ENCODE measurements at places on chromosomes 1 and 21.
A peak's percentile ranks its signal among the peaks of the same experiment; 100 is the strongest.

GRCh38 chr1:31485166-31485565 lies 72.2 kb downstream of the SERINC2 start:
- DNase-seq: no peak

DNA sequence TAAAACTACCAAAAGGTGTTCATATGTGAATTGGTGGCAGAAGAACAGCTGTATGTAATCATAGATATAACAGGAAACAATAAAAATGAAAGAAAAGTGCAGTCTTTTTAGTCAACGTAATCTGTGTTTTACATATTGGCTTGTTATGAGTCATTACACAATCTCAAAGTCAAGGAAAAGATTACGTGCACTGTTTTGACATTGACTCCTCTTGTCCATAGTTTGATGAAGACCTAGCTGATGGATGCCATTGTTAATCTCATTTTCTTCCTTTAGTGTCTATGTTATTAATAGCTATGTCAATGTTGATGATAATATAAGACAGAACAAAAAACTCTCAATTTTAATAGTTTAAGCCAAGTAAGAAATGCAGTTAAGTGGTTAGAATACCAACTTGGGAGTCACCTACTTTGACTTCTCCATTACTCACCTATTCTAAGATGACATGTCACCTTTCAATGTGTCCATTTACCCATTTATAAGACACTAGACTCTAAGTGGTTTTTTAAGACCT lies 84.5 kb upstream of the SAMSN1 start:
- DNase-seq: no peak

DNA sequence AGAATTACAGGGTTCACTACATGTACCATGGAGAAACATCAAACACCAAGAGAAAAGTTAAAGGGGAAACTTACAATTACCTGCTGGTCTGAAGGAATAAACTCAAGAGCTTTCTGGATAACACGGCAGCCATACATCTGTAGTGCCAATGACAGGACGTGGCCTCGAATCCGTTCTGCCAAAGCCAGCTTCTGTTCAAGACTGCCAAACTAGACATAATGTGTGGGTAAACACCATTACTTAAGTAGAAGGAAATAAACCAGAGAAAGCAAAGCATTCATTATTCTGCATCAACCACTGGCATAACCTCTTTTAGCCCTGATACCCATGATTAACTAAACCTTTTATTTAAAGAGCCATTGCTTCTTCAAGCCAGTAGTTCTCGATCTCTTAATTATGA lies 41.5 kb upstream of the SDC3 start:
- no peak for DNase-seq

DNA sequence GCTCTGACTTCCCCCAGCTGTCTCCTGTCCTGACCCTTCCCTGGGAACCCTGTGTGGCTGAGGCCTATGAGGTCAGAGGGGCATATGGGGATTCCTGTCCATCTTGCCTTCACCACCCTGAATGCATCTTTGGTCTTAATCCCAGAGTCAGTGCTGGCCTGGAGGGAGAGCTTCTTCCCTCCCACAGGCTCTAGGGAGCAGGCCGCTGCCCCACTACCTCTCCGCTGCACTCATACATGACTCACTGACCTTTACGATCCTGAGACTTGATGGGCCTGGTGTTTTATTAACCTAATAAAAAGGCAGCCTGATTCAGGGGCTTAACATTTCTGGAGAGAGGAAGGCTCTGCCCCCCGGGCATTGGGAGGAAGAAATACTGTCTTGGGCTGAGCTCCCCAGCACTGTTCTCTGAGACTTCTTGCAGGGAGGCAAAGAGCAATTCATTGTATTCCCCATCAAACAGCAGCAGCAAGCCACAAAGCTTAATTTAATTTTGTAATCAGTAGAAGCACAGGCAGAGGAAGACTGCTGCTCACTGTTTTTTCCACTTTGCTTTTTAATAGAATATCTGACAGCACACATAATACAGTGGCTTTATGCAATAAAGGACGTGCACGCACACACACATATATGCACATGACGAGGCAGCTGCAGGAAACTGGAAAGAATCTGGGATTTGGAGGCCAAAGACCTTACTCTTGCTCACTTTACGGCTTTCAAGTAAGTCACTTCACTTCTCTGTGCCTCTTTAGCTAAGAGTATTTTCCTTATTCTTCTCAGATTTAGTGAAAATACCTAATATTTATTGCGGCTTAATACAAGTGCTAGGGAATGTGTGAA lies 89.2 kb upstream of the GRIK3 start:
- no peak for DNase-seq

DNA sequence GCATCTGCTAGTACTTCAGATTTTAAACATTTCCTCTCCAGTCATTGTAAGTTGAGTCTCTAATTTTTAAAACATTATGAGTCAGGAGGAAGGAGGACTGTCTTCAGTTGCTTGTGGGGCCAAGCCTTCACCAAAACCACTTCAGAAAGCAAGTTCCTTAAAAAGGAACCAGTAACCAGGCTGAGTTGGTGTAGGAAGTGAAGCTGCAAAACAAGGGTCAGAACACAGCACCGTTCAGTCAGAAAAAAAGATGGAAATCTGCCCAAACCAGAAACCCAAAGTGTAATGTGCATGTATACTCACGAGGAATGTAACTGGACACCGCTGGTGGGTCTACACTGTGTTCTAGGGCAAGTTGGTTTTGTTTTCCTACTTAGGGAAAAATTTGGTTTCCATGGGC lies 402.1 kb downstream of the SETD4 start:
- DNase-seq: no peak

- no peak for DNase-seq
Measured at GRCh38 chr21:38925478-38925877, 119.7 kb downstream of the ETS2 start.

GRCh38 chr1:228873709-228874108 lies 138.4 kb downstream of the RHOU start:
- no peak for DNase-seq

GRCh38 chr1:64536836-64537490 lies 67.0 kb downstream of the CACHD1 start:
- no peak for DNase-seq

DNA sequence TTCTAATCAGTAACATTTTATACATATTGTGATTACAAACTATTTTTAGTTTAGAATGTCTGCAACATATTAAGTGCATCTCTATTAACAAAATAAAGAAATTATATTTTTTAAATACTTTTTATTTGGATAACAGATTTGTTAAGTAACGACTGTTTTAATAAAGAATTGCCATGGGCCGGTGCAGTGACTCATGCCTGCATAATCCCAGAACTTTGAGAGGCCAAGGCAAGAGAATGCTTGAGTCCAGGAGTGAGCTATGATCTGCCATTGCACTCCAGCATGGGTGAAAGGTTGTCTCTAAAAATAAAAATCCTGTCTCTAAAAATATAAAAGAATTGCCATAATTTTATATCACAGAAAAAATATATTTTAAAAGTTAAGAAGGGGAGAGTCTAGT lies 4.1 kb downstream of the LRRIQ3 start:
- no peak for DNase-seq

- DNase-seq: no peak
Measured at GRCh38 chr1:91609551-91609950, 108.9 kb downstream of the CDC7 start.

GRCh38 chr1:6325482-6325881 lies 64.6 kb upstream of the GPR153 start:
- DNase-seq: no peak

DNA sequence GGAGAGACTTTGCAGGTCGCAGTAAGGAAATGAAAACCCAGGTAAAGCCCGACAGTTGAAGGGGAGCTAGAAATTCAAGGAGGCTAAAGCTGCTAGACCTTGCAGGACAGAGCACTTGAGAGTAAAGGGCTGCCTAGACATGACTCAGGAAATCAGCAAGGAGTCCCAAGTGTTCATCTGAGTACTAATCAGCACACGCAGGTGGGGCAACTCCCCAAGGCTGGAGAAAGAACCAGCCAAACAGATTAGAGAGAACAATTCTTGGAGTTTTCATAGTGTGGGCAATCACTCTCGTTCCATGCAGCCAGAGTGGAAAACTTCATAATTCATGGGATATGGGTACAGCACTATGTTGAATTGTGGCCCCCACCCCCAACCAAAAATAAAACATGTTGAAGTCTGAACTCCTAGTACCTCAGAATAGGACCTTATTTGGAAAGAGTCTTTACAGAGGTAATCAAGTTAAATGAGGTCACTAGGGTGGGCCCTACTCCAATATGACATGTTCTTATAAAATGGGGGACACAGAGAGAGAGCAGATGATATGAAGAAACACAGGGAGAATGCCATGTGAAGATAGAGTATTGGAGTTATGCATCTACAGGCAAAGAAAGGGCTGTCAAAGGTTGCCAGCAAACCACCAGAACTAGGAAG lies 28.0 kb downstream of the SYDE2 start:
- no peak for DNase-seq

GRCh38 chr1:32754317-32755097 lies 51.9 kb upstream of the SYNC start:
- no peak for DNase-seq

- no peak for DNase-seq
Measured at GRCh38 chr1:229905652-229906051, 161.4 kb upstream of the GALNT2 start.

- DNase-seq: no peak
Measured at GRCh38 chr1:29201595-29202051, 19.9 kb upstream of the SRSF4 start.

GRCh38 chr1:85992791-85993190 lies 163.8 kb downstream of the COL24A1 start:
- no peak for DNase-seq

DNA sequence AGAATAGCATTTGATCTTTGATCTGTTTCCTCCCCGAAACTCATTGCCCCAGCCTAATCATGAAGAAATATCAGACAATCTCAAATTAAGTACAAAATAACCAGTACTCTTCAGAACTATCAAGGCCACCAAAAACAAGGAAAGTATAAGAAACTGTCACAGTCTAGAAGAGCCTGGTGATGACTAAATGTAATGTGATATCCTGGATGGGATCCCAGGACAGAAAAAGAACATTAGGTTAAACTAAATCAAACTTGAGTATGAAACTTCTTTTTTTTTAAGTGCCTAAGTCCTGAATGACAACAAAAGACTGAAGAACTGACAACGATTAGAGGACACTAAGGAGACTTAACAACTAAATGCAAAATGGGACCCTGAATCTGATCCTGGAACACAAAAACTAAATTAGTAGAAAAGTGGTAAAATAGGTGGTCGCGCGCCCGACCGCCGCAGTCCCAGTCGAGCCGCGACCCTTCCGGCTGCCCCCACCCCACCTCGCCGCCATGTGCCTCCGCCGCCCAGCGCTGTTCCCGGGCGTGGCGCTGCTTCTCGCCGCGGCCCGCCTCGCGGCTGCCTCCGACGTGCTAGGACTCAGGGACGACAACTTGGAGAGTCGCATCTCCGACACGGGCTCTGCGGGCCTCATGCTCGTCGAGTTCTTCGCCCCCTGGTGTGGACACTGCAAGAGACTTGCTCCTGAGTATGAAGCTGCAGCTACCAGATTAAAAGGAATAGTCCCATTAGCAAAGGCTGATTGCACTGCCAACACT lies 5.5 kb upstream of the PRKAB2 start:
- DNase-seq: no peak

DNA sequence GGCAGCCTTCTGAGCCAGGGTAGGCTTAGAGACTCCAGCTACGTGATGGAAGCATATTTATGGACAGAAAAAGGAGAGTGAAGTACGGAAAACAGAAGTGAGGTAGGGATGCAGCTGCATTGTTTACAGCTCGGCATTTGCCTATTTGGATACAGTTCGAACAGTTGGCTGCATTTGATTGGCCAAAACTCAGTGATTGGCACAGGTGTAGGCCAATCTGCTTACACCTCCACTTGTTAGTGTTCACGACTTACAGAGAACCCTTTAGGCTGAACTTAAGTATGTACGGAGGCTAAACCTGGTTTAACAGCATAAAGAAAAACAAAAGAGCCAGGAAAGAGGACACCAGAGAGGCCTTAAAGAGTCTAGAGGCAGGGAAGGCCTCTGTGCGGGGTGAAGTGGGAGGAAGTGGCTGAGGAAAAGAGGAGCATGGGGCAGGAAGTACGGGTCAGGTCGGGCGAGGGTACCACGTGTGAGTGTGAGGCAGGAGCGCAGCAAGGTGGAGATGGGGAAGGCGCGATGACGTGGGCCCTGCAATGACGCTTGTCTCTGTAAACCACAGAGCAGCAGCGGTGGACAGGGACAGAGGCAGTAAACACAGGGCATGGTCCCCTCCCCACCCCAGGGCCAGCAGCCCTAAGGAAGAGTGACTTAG lies 32.0 kb downstream of the RSPH1 start:
- DNase-seq: peak; percentile 42

All from stimulated activated naive CD4-positive, alpha-beta T cell (primary cell).